Suppressor macrophage (primary cell): ENCODE measurements at places on chromosomes 12 and 14.

- peak; percentile 53 for DNase-seq
Measured at GRCh38 chr14:60153991-60154390, 11.2 kb downstream of the DHRS7 start.

- no peak for DNase-seq
Measured at GRCh38 chr12:7362734-7363133, 58.9 kb downstream of the ACSM4 start.

- no peak for DNase-seq
Measured at GRCh38 chr14:95655461-95655860, 30.8 kb upstream of the TCL1B start.

GRCh38 chr12:116265351-116266147 lies 11.9 kb downstream of the MED13L start:
- DNase-seq, result peak; percentile 50

GRCh38 chr14:90451443-90451842 lies 54.6 kb downstream of the CALM1 start:
- no peak for DNase-seq

DNA sequence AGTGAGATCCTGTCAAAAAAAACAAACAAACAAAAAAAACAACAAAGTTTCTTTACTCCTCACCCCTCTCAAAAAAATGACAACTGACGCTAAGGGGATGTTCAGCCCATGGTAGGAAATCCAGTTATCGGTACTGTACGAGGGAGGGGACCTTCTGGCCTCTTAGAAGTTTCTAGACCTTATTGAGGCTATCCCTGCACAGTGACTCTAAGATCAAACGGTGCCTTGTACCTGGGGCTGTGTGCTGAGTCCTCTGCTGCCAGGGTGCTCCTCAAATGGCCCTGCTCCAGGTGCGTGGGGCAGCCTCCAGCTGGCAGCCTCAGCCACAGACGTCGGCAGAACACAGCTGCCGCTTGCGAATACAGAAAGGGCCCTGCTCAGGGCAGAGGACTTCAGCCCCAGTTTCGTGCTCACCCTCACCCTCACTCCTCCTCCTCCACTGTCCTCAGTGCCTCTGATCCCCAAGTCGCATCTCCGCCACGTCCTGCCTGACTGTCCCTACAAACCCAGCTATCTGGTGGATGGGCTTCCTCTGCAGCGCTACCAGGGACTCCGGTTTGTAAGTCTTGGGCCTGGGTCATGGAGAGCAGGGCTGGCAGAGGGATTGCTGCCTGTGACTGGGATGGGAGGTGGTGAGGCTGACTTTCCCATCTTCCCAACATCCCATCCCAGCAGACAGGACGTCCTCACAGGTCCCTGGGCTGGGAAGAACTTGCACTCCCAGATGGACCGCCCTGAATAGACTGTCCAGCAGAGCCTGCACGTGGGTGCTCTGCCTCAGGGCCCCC lies 90.9 kb downstream of the B4GALNT3 start:
- no peak for DNase-seq

- DNase-seq, result no peak
Measured at GRCh38 chr12:121525411-121525810, 55.4 kb downstream of the KDM2B start.

DNA sequence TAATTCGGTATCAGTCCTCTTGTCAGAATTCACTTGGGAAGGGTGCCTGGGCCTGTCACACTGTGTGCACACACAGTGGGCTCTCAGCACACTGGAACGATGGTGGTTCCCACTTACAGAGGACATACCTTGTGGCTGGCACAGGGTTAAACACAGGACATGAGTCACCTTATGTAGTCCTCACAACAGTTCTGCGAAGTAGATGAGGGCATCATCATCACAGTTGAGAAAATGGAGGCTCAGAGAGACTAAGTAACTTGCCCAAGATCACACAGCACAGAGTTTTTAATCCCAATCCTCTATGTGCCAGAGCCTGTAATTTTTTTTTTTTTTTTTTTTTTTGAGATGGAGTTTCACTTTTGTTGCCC lies 90.7 kb downstream of the NINJ2 start:
- DNase-seq, result no peak

GRCh38 chr14:93090826-93091555 lies 24.7 kb downstream of the ITPK1 start:
- DNase-seq, result no peak

DNA sequence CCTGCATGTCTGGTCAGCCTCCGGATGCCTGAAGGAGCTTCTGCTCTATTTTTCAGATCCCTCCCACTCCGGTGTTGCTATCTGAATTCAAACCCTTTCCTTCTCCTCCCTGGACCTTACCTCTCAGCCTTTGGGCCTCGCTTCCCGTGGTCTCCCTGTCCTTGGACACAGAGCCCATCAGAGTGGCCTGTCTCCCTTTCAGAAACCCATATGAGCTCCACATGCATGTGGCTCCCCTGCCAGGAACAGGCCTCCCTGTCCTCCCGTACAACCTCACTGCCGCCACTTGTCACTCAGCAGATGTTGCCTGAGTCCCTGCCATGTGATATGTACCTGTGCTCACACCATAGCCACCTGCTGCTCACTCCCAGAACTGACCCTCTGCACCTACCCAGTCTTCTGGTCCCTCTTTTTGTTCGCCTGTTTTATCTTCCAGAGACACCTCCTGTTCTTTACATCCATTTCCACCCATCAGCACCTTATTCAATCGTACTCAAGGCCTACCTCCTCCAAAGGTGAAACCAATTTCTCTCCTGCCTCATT lies 182.5 kb downstream of the ZFP36L1 start:
- DNase-seq, result no peak

GRCh38 chr12:49098035-49098451 lies 3.4 kb upstream of the DHH start:
- peak; percentile 64 for DNase-seq

DNA sequence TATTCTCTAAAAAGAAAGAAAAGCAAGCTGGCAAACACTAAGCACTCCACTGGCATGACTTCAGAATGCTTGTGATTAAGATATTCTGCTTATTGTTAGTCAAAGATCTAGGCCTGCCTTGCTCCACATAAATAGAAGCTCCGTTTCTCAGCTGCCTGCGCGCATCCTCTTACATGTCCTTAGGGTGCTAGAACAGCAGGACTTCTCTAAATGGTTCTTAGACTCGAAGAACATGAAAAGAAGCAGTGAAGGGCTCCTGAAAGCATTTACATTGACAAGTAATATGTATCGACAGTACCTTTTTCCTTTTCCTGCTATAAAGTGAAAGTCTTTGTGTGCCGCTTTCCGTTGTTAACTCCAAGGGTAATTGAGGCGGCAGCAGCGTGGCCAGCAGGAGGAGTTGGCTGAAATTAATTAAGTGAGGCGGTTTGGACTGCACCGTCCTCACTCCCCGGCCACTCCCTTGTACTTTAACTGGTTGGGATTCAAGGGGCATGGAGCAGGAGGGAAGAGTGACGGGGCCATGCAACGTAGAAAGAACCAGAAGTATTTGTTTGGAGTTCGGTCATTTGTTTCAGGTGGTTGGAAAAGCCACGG lies 34.2 kb upstream of the OTX2 start:
- DNase-seq, result no peak

GRCh38 chr14:101442451-101442850 lies 118.8 kb upstream of the DIO3 start:
- no peak for DNase-seq

DNA sequence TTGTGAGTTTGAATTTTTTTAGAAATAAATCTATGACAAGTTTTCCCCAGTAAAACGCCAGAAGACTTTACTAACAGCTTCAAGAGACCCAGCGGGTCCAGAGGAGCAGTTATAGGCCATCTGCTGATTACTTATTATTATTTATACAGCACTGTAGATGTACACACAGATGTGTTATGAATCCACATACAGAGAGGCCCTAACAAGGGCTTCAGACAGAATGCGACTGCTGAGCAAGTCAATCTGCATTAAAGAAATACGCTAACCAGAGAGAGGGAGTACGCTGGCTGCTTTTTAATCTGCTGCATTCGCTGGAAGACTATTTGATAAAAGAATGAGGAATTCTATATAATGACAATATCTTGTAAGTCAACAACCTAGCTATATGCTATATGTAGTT lies 32.5 kb downstream of the ATF7 start:
- DNase-seq, result no peak

DNA sequence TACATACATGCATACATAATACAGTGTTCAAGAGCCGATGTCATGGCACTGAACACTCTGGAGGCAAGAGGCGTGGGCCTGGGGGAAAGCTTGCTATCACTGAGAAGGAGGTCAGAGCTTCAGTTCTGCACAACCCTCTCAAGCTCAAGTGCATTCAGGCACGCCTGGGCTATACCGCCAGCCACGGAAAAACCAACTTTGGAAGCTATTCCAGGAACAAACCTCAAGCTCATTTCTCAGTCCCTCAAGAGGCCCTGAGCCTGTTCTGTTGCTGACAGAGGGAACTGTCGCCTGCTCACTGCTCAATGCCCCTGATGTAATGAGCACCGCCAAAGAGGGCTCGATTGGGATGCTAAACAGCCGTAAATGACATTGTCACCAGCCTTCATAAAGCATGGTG lies 9.2 kb downstream of the NOS1 start:
- DNase-seq, result no peak

DNA sequence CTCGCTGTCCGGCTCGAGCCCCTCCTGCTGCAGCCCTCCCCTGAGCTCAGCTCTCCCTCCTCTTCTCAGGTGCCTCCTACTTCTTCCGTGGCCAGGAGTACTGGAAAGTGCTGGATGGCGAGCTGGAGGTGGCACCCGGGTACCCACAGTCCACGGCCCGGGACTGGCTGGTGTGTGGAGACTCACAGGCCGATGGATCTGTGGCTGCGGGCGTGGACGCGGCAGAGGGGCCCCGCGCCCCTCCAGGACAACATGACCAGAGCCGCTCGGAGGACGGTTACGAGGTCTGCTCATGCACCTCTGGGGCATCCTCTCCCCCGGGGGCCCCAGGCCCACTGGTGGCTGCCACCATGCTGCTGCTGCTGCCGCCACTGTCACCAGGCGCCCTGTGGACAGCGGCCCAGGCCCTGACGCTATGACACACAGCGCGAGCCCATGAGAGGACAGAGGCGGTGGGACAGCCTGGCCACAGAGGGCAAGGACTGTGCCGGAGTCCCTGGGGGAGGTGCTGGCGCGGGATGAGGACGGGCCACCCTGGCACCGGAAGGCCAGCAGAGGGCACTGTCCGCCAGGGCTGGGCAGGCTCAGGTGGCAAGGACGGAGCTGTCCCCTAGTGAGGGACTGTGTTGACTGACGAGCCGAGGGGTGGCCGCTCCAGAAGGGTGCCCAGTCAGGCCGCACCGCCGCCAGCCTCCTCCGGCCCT lies 22.8 kb downstream of the MMP17 start:
- peak; percentile 70 for DNase-seq

DNA sequence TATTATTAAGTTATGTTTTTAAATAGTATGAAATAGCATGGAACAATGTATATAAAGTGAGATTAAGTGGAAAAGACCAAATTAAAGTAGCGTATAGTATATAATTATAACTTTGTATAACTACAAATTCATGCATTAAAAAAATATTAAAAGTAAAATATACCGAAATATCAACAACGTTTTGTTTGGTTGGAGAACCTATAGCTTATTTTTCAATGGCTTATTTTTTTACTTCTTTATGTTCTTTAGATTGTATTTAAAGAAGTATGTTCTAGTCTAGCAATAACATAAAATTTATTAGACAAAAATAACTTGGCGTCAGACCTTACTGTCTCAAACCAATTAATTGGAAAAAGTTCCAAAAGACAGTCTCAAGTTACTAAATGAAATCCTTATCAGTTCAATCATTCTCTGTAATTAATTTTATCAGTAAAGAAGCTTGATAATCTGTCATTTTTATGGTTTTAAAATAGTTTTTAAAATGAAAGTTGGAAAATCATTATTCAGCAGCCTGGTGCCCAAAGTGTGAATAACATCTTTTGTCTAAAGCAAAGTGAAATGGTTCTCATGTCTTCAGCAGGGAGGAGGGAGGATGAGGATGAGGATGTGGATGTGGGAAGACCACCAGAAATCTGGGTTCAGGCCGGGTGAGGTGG lies 46.7 kb downstream of the IRAK3 start:
- no peak for DNase-seq

GRCh38 chr12:113853491-113853890 lies 112.6 kb downstream of the RBM19 start:
- DNase-seq, result no peak

GRCh38 chr14:63432228-63432627 lies 110.9 kb downstream of the PPP2R5E start:
- DNase-seq, result no peak

DNA sequence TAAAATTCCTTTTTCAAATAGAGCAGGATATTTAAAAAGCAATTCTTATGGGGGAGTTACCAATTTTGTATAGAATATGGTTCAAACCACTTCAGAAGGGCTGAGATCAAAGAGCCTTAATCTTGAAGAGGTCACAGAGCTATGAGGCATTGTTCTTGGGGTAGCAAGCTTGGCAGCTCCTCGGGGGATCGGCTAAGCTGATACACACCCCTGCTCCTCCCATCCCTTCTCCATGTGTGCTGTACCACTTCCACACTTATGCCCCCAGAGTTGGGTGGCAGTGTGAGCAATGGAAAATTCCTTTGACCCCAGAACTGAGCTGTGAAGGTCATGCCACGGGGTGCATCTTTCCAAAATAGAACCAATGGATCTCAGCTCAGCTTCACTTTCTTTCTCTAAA lies 15.0 kb upstream of the TMEM30B start:
- no peak for DNase-seq

- no peak for DNase-seq
Measured at GRCh38 chr12:104828015-104828414, 130.1 kb downstream of the SLC41A2 start.

- no peak for DNase-seq
Measured at GRCh38 chr12:9776781-9777180, 16.1 kb upstream of the CD69 start.

- DNase-seq, result peak; percentile 78
Measured at GRCh38 chr12:55996201-55996714, 818 bp upstream of the SUOX start.

GRCh38 chr12:76375470-76375869 lies 27.3 kb upstream of the BBS10 start:
- DNase-seq, result no peak

- DNase-seq, result no peak
Measured at GRCh38 chr14:46368275-46368674, 283.3 kb downstream of the RPL10L start.

GRCh38 chr14:77124345-77125280 lies 17.0 kb downstream of the ZDHHC22 start:
- peak; percentile 65 for DNase-seq

- no peak for DNase-seq
Measured at GRCh38 chr12:82690006-82690405, 3.3 kb downstream of the TMTC2 start.
